HFFc6 (cell line): ENCODE measurements at places on chromosomes 11 and 22. TPM values are rescaled to one million over a fixed set of nuclear protein-coding genes. Genes with fewer than 3 reads are reported as not detected.

HARBI1 gene
- 4.0 to 5.0 TPM (median 4.2 TPM) in 3 replicates for total RNA-seq

APLNR gene
- total RNA-seq: not detected in 3 replicates

ST14 gene
- not detected in 3 replicates for total RNA-seq

DMC1 gene
- total RNA-seq: 1.6 to 3.3 TPM (median 2.5 TPM) in 3 replicates

CYP2D6 gene
- 0.12 to 0.39 TPM in 2 of 3 replicates, not detected in the other for total RNA-seq

TENM4 gene
- 22.6 to 42.2 TPM (median 41.3 TPM) in 3 replicates for total RNA-seq

DNA sequence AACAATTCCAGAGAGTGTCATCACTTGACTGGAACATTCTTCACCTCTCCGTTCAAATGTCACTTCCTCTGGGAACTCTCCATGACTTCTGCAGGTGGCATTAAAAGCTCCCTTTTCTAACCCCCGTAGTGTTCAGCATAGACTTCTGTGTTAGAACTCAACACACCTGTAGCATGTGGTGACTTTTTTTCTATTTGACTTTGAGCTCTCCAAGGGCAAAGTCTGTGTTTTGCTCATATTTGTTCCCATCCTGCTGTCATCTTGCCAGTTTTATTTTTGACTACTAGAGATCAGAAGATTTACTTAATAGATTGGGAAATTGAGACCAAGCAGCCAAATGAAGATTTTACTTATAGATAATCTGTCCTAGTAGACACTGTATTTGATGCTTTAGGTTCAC, 367.1 kb downstream of the INSC start:
- DNase-seq: no peak

DNA sequence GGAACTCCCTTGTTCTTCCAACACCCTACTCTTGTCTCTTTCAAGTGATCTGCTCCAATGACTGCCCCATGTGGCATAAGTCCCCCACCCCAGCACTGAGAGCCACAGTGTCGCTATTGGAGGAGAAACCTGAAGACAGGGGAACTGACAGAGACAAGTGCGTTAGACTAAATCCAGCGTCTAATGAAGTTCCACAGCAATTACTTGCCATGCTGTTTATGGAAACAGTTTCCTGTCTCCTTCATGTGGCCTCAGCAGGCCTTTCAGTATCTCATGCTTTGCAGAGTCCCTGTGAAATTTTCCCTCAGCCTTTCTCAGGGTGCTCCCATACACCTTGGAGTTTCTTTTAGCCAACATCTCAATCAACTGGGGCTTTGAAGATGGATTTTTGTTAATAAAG, 277.4 kb downstream of the ETS1 start:
- no peak for DNase-seq

DNA sequence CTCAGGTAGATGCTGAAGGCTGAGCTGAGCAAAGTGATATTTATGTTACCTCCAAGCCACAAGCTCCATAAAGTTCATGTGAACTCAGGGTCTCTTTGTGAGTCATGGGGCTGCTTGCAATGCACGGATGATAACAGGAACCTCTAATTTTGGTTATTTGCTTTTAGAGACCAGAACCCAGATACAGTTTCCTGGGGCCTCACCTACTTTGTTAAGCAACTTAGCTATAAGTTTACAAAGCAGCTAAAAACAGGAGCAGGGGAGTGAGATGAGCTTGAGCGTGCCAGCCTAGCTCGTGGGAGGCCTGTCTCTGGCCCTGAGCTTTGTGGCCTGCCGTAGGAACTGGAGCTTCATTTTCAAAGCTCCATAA, 29.2 kb downstream of the SREBF2 start:
- DNase-seq: no peak

DNA sequence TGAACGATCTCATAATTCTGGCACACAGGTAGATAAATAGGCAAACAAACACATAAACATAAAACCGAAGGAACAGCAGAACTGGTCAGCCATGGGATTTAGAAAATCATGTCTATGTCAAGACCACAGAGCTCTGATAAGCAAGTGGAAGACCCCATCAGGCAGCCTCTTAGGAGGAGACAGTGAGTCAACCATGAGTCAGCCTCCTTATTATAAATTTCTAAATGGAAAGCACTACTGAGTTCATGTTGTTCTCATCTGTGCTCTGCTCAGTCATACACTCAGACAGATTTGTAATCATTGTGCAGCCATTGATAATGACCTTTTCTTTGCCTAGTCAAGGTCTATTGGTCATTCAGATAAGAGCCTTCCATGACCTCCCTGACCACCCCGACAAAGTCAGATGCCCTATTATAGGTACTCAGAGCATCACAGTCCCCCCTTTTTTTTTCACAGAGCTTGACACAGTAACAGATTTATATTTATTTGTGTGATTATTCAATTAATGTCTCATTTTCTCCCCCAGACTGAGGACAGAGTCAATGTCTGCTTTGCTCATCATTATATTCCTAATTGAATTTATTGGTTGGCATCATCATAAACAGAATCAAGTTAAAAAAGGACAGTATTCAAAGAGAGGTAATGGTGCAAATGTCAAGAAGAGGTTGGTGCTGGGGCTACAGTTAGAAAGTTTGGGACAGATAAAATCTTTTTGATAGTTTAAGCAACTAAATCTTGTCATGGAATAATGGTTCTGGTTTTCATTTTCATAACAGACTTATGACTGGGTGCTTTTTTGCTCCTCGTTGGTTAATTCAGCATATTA, 579.7 kb upstream of the CCDC90B start:
- no peak for DNase-seq

GRCh38 chr11:91802475-91802874, 422.1 kb upstream of the FAT3 start:
- no peak for DNase-seq

DNA sequence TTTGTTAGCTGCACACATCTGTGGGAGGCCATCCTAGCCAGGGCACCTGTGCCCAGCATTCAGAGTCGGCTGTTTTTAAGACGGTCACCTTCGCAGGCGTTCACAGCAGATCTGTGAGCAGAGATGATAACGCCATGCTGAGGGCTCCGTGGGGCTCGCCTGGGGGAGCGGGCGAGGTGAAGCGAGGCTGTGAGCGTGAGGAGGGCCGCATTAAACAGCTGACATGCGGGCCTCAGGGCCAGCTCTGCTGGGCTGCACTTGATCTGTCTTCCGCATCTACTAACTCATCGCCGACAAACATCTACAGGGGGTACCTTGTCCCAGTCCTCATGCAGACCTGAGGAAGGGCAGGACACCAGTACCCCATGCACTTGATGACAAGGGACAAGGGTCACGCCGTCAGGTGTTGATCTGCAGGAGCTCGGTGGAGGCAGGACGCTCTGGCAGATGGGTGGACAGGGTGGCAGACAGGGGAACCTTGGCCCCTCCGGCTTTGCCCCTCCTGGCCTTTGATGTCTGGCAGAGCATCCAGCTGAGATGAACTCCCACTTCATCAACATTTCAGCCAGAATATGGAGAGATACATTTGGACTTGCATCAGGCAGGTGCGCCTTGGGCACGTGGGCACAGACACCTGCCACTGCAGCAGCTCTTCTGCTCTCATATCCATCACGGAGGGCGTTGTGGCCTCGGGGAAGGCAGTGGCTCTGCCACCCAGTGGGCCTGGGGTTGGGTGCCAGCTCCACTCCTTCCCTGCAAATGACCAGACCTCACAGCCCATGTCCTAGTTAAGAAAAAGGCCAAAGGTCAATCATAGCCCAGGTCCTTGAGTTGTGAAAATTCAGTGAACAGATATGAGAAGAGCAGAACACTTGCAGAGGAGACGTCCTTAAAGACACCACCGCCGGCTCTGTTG, 822.9 kb downstream of the BRD1 start:
- no peak for DNase-seq

DNA sequence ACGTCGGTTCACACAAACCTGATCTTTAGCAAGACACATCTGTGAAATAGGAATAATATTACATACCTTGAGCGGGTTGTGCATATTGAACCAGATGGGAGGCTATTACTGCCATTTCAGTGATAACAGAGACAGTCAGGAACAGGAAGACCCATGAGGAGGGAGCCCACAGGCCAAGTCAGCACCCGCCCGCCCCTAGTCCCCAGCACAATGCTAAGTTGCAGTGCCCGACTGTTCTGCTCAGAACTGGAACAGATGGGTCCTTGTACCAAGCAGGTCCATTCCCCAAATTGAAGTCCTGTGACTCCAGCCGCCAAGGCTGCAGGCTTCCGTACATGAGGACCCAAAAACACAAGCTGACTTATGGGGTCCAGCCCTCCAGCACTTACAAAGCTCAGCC, 9.3 kb downstream of the CXCR5 start:
- DNase-seq: no peak

DNA sequence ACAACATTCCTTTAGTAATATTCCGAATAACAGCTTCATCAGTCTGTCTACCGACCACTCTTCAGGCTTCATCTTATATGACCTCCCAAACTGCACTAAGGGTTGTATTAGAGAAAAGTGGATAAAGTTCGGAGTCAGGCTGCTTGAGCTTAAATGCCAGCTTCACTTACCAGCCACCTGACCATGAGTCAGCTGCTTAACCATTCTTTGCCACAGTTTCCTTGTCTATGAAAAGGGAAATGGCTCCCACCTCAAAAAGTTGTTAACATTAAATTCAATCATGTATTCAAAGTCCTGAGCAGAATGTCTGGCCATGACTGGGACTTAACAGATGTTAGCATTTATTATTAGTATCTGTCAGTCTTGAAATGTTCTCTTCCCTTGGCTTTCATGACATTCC, 20.9 kb downstream of the LIMK2 start:
- DNase-seq: no peak

DNA sequence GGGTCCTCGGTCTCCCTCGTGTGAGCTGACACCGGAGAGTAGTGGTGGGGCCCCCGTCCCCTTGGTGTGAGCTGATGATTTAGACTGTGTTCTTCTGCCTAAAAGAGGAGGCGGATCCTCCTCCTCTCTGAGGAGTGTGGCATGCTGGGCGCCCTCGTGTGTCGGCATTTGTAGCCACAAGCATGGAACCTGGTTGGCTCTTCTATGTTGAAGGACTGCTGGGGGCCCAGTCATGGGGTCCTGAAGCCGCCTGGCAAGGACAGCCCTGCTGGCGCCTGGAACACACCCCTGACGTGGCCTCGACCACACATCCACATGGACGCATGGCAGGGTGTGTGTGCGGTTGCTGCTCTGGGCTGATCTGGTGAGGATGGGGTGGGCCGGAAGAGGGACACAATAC, 50.2 kb downstream of the AP2A2 start:
- DNase-seq: no peak

DNA sequence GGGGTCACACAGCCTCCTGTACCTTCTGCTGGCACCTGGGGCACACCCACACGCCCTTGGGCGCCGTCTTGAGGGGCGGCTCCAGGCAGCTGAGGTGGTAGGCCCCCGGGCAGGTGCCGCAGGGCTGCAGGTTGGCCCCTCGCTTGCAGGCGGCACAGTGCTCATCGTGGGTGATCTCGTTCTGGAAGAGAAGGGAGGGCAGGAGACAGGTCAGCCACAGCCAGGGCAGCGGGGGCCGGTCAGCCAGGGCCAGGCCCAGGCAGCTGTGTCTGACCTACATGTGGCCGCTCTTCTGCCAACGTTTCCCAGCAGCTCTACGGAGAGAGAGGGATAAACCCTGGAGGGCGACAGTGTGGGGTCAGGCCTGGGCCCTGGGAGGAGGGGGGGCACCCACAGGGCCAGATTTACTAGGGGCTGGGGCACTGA, 121.9 kb downstream of the PHF21B start:
- no peak for DNase-seq

DNA sequence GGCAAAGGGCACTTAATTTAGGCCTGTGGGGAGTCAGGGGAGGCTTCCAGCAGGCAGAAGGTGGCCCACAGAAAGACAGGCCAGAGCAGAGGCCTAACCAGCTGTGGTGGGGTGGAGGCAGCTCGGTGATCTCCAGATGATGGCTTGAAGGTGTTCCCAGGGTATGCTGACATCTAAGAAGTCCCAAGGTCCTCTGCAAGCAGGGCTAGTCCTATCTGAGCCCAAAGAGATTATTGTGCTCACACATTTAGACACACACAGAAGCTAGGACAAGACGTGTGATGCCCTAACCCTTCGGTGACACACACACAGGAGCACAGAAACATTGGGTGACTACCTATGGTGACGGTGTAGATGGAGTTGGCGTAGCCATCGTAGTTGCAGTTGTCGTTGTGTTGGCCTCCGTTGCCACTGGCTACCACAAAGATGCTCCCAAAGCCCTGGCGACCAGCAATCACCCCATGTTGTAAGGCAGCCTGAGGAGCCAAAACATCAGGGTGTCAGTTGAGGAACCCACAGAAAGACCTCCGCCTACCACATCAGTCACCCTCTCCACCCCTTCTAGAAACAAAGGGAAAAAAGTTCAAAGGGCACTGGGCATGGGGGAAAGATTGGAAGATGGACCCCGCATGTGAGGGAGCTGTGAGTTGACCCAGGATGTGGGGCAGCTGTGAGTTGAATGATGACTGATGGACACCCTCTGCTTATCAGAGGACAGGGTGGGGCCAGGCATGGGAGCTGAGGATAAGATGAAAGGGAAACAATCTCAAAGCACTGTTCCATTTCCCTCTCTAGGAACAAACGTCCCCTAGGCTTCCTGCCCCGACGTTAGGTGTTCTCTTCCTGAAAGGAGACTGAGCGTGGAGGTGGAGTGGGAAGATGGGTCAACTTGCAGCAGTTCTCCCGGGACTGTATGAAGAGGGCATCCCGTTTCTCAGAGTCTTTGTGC, 7.9 kb downstream of the PCSK7 start:
- DNase-seq: no peak

DNA sequence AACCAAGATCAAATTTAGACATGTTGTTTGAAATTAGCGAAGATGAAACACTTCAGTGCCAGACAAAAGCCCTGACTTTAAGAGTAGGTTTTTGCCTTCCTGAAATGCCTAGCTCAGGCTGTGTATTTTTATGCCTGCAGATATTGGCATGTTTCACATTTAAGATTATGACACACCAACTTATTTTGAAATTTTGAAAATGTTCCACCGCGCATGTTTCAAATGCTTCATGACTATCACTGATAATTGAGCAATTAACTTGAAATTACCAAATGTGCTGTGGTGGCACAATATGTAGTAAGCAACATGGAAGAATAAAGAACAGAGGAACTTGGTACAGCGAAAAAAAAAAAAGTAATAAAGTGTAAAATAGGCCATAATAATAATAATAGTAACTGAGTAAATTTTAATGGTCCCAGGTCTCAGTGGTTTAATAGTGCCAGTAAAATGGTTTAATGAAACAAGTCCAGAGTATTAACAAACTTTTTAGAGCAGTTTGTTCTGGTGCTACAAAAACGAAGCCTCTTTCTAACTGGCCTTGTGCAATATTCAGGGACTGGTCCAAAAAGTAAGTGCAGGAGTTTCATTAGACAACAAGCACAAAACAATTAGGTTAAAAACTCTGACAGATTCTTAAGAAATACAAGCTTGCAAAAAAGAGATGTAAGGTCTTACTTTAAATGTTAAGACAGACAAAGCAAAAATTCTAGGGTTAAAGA, 112.5 kb upstream of the SOX6 start:
- no peak for DNase-seq

DNA sequence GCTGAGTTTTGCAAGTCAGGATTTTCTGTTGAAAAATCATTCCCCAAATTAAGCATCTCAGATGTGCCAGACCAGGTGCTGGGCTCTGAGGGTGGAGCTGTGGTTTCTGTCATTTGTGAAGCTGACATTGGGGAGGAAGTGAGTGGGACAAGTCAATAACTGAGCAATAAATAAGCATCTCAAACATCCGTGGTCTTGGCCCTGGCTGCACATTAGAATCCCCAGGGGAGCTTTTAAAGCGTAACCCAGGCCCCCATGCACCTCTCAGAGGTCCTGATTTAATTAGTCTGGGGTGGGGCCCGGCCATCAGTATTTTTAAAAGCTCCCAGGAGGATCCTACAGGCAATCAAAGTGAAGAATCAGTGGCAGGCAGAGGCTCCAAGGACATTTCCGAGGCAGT, 420.0 kb downstream of the MN1 start:
- no peak for DNase-seq
